Smooth muscle cell of the brain vasculature (primary cell): ENCODE measurements at places on chromosomes 1 and 21.
A peak's percentile ranks its signal among the peaks of the same experiment; 100 is the strongest.

DNA sequence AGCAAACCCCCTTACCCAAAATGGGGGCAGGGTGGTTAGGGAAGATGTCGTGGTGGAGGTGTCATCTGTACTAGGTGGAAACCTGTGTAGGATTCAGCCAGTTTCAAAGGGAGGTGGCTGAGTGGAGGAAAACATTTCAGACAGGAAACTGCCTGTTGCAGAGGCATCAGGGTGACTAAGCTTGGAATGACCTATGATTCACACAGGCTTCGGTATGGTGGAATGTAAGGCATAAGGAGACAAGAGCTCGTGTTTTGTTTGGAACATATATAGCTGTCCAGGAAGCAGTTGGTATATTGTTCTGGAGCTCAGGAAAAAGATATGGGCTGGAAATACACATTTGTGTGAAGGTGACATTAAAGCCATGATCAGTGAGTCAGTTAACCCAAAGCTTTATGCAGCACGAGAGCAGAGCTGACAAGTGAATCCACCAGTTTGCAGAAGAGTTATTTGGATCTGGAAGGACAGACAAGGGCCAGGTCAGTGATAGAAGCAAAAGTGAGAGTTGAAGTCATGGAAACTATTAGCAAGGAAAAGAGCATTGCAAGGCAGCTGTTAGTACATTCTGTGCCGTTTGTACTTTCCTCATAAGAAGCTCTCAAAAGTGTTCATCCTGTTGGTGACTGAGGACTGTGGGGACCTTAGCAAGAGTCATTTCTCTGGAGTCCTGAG, 12.2 kb downstream of the UTP25 start:
- DNase-seq, result peak; percentile 57

DNA sequence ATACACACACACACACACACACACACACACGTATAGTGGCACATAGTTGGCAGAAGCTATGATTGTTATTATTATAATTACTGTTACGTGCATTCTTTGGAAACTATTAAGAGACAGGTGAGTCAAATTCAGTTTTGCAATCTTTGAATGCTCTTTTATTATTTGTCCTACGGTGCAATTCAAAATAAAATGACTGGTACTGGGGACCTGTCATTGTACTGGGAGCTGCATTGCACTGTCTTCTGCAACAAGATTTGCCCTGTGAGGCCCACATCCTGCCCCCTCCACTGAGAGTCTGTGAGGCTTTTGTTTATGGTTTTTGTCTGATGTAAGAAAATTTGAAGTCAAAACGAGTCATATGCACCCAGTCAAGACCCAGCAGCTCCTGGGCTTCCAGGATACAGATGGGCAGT, 1.9 kb downstream of the LY9 start:
- DNase-seq, result no peak

- no peak for DNase-seq
Observed at GRCh38 chr1:110234691-110235090, 24.6 kb downstream of the KCNC4 start.

- DNase-seq, result no peak
Observed at GRCh38 chr1:169259816-169260215, 107.8 kb downstream of the NME7 start.

DNA sequence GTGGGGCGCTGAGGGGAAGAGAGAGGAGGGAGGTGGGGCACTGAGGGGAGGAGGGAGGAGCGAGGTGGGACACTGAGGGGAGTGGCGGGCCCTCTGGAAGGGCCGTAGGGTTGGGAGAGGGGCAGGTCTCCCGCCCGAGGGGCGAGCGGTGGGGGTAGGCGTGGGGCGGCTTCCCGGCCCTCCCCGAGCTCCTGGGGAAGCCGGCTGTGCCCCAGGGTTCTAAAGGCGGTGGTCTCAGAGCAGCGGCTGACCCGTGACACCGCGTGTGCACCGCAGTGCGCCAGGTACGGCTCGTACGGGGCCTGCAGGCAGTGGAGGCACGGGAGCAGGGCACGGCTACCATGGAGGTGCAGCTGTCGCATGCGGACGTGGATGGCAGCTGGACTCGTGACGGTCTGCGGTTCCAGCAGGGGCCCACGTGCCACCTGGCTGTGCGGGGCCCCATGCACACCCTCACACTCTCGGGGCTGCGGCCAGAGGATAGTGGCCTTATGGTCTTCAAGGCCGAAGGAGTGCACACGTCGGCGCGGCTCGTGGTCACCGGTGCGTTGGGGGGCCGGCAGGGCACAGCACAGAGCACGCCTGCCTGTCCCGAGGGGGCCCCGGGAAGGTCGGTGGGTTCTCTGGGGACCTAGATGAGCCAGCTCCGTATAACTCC, 68.5 kb downstream of the OBSCN start:
- no peak for DNase-seq

DNA sequence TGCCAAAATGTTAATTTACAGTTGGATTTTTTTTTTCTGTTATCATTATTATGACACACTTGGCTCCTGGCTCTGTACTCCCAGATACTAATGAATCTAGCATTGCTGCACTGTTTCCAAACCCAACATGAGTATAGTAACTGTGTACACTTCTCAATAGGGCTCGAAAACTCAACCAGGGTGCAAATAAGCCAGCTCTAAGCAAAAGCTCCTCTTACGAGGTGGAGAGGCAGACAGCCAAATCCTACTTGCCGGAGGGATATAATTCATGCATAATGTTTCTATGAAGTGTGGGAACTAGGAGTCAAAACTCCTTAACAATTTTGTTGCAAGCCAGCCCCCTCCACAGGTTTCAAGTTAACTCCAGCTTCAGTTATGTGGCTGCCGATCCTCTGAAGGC, 510.4 kb upstream of the ZP4 start:
- DNase-seq, result no peak

- no peak for DNase-seq
Observed at GRCh38 chr1:44276901-44277300, 63.6 kb downstream of the DMAP1 start.

DNA sequence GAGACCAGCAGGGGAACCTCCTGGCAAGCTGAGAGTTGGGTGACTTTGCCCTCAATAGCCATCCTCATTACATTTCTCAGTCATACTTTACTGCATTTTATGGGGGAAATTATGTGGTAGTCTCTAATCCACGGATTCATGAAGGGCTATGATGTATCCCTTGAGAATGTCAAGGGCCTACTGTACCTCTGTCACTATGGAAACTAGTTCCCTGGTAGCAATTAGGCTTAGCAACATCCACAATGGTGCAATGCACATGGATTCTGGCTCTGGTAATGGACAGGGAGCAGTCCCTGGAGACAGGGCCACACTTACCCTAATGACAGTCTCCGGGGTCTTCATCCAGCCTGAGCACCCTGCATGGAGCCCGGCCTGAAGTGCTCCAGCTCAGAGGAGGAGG, 26.5 kb downstream of the LRRN2 start:
- DNase-seq, result no peak

- DNase-seq, result no peak
Observed at GRCh38 chr1:201902198-201902597, 13.5 kb downstream of the SHISA4 start.

DNA sequence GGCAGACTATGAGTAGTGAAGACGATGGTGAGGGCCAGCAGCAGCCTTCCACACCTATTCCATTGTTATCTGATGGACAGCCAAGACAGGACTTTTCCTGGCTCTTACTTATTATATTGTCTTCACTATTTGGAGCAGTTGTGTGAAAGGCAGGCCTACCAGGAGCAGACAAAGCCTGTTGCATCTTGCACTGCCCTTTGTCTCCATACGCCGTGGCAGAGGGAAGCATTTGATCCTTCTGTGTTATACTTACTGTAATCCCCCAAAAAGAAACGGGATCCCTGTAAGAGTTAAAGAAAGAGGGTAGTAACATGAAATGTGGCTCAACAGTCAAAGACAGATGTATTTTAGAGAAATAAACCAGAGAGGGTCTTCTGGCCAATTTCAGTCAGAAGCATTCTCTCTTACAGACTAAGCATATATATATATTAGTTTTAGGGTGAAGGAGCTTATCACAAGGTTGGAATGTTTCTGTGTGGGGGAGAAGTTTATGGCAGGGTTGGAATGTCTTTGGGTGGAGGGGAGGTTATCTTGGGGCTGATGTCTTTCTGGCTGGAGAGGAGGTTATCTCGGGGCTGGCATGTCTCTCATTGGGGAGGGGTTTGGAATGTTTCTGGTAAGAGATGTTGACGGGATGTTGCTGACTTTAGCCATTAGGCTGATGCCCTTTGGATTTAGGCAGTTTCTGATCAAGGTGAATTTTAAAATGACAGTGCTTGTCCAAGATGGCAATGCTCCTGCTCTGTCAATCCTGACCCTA, 23.4 kb upstream of the HSD3B1 start:
- no peak for DNase-seq

- no peak for DNase-seq
Observed at GRCh38 chr1:5632814-5633213, 359.4 kb downstream of the NPHP4 start.
